ENCODE measurements at places on chromosomes 2 and 18.
A peak's percentile ranks its signal among the peaks of the same experiment; 100 is the strongest.

DNA sequence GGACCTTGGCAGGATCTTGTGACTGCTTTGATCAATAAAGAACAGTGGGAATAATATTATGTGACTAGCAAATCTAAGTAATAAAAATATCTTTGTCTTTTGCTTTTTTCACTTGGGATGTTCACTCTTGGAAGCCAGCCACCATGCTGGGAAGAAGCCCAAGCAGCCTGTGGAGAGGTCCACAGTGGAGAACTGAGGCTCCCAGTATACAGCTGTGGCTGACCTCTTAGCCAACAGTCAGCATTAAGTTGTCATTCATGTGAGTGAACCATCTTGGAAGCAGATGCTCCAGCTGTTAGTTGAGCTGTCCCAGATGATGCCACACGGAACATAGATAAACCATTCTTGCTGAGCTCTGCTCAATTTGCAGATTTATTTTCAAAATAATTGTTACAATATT is 160.0 kb downstream of the OSR1 start:
- no peak for DNase-seq

GRCh38 chr2:201403880-201404279 is 46.7 kb upstream of the FLACC1 start:
- DNase-seq: no peak

- DNase-seq: no peak
Measured at GRCh38 chr2:239302083-239302807, 98.6 kb downstream of the HDAC4 start.

DNA sequence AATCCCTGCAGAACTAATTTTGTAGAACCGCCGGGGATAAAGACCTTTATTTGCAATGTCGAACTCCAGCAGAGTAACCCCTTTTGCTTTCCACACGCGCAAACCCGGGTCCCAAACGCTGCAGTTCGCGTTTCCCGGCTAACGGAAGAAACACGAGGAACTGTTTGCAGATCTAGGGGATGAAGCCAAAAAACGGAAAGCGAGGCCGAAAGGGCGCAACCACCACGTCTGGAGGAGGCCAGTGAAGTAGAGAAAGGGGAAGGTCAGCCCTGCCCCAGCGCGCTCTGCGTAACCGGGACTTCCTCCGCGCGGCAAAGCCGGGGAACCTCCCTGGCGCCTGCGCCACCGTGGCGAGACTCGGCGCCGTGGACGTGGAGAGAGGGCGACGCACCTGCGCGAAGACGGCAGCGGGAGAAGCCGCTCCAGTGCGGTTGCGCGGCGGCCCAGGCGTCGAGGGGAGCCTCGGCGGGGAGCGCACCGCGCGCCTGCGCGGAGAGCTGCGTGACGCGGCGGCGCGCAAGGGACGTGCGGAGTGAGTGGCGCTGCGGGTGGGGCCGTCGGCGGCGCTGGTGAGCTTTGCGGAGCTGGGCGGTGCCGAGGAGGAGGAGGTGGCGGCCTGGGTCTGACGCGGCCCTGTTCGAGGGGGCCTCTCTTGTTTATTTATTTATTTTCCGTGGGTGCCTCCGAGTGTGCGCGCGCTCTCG is at the start of gene PPP1CB:
Gene PPP1CB (plus strand): TSS at position 579 of the 704 bp plus-strand sequence. CDS start 295 bp downstream, outside the sequence.
- peak; percentile 95 for DNase-seq

DNA sequence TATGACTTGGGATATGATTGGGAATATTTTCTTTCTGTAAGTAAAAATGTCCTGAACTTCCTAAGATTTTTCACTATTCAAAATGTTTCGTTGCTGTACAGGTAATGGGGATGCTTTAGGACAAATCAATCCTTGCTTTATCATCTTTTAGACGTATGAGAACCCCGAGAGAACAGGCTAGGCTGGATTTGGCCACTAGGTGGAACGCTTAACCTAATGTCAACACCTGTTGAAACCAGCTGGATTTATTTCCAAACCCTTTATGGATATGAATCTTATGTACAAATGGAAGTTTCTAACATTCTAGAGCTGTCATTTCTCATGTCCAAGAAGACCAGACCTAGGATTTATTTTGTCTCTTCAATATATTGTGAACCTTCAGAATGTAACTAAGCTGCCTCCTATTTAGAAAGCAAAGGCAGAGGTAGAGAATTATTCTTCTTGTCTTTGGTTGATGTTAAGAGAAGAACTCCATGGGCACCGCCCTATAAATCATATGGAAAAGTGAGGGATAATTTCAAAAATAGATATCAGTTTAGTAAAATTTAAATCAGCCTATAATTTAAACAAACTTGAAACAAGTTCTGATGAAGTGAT is 96.7 kb downstream of the PMAIP1 start:
- no peak for DNase-seq

DNA sequence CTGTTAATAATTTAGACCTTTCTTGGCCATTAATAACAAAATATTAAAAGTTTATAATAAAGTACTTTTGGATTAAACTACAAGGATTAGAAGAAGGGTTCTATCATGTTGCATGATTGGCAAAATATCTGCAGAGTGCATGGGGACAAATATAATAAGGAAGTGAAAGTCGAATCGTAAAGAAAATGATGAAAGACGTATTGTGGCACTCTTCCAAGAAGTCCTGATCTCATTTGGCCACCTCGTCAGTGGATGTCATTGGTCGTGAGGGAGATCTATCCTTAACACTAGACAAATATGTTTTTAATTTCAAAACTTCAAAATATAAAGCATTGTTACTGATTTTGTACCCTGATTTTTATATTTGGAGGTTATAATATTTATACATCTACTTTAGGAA is 197.7 kb upstream of the STON1 start:
- no peak for DNase-seq

DNA sequence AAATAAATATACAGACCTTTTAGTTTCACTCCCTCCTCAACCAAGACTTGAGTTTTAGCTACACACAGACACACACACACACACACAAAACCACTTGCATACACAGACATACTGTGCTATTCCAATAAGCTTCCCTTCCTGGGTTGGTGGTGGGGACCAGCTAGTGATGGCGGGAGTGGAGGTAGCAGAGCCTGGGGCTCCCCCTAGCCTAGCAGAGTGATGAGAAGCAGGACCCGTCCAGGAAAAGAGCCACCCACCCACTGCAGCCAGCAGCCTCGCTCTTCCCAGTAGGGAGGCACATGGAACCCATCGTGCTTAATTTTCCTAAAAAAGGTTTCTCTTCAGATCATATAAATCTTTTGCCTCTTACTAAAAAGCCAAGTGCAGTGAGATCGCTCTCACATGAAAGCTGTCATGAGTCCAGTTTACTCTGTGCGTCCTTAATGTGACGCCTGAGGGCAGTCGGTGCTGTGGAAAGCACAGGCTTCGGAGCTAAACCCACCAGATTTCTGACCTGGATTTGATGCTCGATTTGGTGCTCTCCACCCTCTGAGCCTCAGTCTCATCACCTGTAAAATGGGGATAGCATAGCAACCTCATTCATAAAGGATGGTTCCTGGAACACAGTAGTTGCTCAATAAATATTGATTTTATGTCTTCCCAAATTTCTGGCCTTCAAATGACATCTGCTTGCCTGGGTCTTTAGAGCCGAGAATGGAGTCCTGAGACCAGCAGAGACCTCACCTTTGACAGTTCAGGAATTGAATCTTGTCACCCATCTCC is 60.1 kb upstream of the YWHAQ start:
- no peak for DNase-seq

DNA sequence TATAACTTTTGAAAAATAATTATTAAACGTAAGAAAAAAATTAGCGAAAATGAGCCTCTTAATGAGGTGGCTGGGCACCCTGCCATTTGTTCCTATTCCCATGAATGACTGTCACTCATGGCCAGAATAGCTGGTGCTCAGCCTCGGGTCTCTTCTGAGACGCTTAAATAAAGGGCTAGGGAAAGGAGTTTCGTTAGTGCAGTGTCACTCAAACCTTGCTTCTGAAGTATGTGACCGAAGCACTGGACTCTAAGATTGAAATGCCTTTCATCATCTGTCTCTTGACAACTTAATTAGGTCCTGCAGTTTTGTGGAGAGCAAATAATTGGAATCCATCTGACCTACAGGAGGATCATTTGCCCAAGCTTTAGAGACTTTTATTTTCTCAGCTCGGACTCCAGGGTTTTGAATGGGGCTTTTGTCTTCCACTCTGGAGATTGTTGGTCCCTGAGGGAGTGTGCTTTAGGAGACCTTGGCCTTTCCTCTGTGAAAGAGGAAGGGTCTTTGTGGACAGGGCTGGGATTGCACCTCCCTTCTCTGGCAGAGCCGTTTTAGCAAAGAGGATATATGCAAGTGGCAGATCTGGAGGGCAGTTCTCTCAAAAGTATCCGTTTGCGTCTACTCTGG is 42.3 kb upstream of the FHOD3 start:
- no peak for DNase-seq

DNA sequence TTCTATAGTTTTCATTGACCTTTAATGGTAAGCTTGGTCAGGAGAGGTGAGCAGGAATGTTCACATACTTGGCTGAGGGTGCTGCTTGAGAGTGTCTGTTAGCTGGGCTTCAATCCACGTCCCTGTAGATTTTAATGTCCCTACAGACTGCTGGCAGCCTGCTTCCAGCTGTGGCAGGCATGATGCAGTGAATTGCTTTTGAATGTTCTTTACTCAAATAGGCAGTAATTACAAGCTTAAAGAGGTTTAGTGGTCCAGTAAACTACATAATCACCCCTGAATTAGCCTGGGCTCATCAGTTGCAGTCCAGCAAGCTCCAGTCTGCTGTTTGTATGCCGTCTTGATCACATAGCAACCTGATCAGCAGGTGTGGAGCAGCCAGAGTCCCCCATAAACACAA is 102.1 kb downstream of the MEIS1 start:
- no peak for DNase-seq

GRCh38 chr2:104866122-104866864 is 12.4 kb downstream of the POU3F3 start:
- no peak for DNase-seq

GRCh38 chr18:7766346-7766745 is 199.2 kb downstream of the PTPRM start:
- DNase-seq: no peak

GRCh38 chr2:3254442-3254941 is 123.1 kb downstream of the EIPR1 start:
- no peak for DNase-seq

DNA sequence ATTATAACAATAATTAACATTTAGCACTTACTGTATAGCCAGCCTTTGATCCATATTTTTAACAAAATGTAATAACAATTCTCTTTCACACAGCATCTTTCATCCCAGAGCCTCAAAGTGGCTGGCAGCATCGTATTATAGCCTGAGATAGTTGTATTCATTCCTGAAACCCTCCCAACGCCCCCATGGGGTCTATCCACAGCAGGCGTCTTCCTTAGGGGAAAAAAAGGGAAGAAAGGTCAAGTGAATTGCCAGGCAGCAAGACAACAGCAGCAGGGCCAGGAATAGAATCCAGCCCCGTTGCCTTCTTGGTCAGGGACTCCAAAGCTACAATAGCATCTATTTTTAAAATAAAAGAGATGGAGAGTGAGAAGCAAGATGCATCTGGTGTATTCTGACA is 424.4 kb upstream of the ID2 start:
- no peak for DNase-seq

- no peak for DNase-seq
Measured at GRCh38 chr2:189552991-189553404, 27.6 kb downstream of the SLC40A1 start.

DNA sequence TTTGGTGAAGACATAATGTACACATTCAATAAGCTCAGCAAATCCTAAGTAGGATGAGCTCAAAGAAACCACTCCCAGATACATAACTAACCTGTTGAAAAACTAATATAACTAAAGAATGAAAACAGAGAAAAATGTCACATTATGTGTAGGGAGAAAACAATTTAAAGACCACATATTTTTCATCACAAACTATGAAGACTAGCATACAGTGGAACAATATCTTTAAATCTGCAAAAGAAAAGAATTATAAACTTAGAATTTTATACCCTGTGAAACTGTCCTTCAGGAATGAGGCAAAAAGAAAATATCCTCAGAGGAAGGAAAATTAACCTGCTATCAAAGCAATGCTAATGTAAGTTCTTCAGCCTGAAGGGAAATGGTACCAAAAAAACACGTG is 151.5 kb downstream of the PIEZO2 start:
- no peak for DNase-seq

GRCh38 chr2:2172516-2172915 is 158.6 kb downstream of the MYT1L start:
- no peak for DNase-seq

DNA sequence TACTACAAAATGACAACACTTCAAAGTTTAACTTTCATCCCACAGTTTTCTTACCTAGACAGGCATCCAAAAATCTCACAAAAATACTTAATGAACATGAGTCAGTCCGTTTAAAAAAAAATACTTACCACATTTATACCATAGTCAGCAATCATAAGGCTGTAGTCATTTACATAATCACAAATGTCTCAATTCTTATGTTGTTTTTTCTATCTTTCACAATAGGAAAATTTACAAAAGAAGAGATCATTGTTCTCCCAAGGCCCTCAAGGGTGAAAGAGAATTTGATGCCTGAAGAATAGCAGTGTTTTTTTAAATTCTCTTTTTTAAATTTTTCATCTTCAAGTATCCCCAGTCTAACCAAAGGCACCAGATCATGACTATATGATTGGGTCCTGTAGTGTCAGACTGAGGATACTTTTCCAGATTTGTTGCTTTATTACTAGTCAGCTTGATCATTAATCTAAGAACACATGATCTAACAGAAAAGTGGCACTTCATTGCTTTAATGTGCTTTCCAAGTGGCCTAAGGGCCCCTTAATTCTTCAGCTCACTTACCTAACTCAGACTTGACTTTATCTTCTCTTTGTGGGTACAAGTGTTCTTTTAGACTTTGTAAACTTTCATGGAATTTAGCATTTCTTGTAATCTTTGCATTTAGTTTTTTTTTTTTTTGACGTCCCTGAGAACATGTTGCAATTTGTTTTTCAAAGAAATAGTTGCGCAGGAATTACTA is 4.7 kb downstream of the SCYGR5 start:
- no peak for DNase-seq

- DNase-seq: peak; percentile 74
Measured at GRCh38 chr2:73172963-73173362, 29.4 kb upstream of the NOTO start.

GRCh38 chr2:187567126-187567525 is 12.9 kb upstream of the TFPI start:
- DNase-seq: no peak

DNA sequence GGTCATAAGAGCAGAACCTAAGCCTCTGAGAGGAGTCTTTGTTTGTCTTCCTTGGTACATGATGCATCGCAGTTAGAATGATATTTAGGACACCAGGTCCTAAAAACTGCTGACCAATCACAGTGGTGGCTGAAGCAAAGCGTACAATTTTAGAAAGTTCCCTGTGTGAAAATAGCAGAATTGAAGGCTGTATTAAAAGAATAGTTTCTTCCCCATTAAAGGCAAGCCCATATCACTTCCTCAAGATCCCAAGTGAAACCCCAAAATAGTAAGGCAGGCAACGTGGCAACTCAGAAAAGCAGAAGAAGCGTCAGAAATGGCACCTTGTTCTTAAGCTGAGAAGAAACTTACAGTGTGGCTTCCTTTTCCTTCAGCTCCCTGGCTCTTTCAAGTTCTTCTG is 154.8 kb upstream of the PGAP1 start:
- DNase-seq: no peak

DNA sequence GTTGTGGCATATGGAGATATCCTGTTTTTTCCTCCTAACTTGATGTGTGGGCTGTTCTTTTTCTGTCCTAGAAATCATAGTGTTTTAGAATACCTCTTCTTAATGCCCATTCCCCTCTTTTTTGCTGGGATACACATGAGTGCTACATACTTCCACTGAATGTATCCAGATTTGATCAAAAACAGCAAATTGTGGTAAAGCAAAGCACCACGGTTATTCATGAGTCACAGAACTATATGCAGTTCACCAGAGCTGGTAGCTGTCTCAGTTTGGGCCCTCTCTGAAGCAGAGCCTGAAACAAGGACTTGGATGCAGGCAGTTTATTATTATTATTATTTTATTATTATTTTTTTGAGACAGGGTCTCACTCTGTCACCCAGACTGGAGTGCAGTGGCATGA is 69.9 kb upstream of the CTLA4 start:
- DNase-seq: no peak

Data from stimulated activated CD4-positive, alpha-beta T cell treated with anti-CD3 and anti-CD28 coated beads, Interleukin-2, amount 100 ng/mL, for 24 hours (primary cell).